ENCODE measurements at places on chromosomes 3 and 15.

GRCh38 chr15:99359769-99360168 is 108.5 kb downstream of the LRRC28 start:
- no peak for DNase-seq

DNA sequence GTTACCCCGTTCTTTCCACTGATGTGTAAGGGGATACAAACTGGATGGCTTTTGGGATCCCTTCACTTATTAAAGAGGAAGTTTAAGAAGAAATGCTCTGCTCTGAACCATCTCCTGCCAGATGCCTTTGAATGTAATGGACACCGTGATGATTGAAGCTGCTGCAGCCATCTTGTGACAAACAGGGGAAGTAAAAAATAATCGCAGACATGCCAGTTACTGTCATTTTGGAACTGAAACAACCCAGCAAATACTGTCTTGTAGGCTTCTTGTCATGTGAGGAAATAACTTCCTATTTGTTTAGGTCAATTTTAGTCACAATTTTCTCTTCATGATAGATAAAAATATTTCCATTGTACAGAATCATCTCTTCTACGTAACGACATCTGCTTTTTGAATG is 224.0 kb downstream of the CHL1 start:
- no peak for DNase-seq

- no peak for DNase-seq
Observed at GRCh38 chr3:127799476-127800222, 22.7 kb downstream of the MGLL start.

DNA sequence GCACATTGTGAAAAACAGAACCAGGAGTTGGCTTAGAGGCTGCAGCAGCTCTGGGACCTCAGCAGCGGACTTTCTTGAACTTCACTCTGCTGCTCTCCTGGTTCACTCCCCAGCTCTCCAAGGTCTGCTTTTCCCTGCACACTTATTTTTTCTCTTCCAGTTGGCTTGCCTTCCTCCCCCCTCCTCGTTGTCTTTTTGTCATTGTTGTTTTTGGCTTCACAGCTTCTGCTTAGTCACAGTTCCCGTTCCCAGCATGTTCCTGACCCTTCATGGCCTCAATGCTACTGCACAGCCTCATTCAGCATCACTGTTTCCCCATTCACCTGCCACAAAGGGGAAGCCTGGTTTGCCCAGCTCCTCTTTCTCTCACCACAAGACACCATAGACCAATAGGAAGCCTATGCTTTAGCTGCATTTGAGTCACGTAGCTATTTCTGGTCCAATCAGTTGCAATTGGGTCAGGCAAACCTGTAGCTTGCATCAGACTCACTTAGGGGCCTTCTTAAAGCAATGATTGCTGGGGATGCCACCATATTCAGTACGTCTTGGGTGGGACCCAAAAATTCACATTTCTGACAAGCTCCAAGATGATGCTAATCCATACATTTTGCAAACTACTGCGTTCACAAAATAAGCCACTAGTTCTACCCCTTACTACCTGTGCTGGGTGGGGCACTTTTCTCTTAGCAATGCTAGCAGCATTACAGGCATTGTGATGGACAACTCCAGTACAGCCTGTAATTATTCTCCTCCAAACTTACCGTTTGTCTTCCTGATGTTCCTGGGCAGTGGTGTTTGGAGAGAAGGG is 7.8 kb upstream of the SUMF1 start:
- DNase-seq: no peak
